IPS DF 6.9 (cell line): ENCODE measurements at places on chromosomes 7 and 10.
A peak's percentile ranks its signal among the peaks of the same experiment; 100 is the strongest.

- DNase-seq, result no peak
Measured at GRCh38 chr10:97180986-97181385, 4.8 kb downstream of the SLIT1 start.

- DNase-seq, result no peak
Measured at GRCh38 chr7:15607529-15608210, 45.9 kb upstream of the AGMO start.

GRCh38 chr10:112953174-112954159 lies 3.4 kb downstream of the TCF7L2 start:
- no peak for DNase-seq

GRCh38 chr7:23161482-23161881 lies 20.4 kb upstream of the NUP42 start:
- no peak for DNase-seq

DNA sequence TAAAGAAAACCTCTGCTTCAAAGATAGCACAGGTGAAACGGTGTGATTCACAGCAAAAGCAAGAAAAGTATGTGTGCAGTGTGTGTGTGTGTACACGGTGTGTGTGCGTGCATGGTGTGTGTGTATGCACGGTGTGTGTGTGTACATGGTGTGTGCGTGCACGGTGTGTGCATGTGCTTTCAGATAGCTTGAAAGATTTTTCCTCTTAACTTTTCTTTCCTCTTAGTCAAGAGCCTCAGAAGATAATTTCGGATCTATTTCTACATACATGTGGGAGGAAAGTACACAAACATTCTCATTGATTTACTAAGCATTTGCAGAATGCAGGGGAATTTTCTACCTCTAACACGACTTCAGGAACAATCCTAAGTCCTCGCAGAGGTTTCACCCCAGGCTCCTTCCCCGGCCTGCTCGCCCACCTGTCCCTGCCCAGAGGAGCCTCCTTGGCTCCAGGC lies 2.9 kb downstream of the FGFR2 start:
- DNase-seq, result no peak

GRCh38 chr10:131909929-131910328 lies 9.1 kb downstream of the PPP2R2D start:
- DNase-seq, result no peak

DNA sequence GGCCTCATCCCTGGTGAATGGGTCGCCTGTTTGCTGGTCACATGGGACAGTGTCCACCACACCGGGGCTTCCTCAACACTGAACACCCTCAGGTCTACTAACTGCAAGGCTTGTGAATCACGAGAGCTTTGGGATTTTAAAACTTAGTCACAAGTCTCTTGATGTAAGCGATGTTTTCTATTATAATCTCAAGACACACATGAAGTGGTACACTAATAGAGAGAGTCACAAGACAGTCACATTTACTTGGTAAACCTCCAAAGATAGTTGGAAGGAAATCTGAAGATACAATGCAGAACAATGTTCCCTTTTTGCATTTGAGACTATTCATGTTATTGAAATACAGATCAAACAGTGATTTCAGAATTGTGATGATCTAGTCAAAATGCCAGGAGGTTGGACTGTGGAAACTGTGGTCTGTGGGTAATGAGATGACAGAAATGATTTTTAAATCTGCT lies 233.1 kb upstream of the KLF6 start:
- no peak for DNase-seq

DNA sequence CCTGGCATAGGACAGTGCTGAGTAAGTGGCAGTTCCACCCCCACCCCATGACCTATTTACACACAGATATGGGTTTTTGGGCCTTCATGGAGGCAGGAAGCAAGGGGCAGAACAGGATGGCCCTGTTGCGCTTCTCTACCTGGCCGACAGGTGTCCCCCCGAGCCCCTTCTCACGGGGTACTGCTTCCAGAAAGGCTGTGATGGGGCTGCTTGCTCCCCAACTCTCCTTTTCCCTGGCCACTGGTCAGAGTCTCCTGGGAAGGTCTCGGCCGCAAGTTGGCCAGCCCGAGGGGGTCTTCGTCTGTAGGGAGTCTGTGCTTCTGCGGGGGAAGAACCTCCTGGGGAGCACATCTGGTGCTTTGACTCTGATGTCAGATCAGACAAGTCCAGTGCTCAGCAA lies 139.8 kb upstream of the TNS3 start:
- no peak for DNase-seq

DNA sequence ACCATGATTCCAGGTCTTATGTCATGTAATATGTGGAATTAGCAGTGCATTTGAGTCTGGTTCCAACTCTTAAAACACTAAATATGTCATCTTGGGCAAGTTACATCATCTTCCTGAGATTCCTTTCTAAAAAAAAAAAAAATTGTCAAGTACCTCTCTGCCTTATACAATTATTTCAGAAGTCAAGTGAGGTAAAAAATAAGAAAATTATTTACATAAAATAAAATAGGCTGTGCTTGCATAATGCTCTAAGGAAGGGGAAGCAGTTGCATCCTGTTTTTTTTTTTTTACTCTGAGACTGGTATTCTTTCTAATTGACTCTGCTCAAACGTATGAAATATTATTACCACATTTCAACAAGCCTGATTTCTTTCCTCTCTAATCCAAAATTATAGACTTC lies 55.1 kb upstream of the SEMA3A start:
- no peak for DNase-seq

- no peak for DNase-seq
Measured at GRCh38 chr10:116255886-116256751, 16.9 kb downstream of the GFRA1 start.

GRCh38 chr10:1644191-1644711 lies 93.1 kb downstream of the ADARB2 start:
- DNase-seq, result no peak

GRCh38 chr7:66356277-66356721 lies 151.2 kb downstream of the TPST1 start:
- DNase-seq, result no peak

- no peak for DNase-seq
Measured at GRCh38 chr10:4652111-4653010, 173.6 kb upstream of the AKR1E2 start.

DNA sequence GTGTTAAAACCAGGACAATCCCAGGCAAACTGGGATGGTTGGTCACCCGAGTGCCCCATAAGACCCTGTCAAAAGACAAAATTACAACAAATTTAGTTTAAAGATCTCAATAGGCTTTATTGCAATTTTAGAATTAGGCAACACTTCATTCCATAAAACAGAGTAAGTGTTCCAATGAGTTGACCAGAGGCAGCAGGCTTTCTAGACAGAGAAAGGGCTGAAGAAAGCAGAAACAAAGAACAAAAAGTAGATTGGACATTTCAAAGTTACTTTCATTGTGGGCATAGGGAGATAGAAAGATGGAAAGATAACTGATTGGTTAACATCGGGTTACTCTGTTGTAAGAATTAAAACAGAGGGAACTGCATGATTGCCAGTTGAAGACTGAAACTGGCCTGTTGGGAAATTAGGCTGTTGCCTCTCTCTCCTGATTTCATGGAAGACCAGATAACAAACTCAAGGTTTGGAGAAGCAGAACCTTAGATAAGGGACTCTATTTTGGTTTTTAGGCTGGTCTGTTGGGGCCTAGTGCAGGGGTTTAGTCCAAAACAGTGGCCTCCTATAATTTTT lies 36.3 kb downstream of the ENTPD1 start:
- DNase-seq, result no peak

DNA sequence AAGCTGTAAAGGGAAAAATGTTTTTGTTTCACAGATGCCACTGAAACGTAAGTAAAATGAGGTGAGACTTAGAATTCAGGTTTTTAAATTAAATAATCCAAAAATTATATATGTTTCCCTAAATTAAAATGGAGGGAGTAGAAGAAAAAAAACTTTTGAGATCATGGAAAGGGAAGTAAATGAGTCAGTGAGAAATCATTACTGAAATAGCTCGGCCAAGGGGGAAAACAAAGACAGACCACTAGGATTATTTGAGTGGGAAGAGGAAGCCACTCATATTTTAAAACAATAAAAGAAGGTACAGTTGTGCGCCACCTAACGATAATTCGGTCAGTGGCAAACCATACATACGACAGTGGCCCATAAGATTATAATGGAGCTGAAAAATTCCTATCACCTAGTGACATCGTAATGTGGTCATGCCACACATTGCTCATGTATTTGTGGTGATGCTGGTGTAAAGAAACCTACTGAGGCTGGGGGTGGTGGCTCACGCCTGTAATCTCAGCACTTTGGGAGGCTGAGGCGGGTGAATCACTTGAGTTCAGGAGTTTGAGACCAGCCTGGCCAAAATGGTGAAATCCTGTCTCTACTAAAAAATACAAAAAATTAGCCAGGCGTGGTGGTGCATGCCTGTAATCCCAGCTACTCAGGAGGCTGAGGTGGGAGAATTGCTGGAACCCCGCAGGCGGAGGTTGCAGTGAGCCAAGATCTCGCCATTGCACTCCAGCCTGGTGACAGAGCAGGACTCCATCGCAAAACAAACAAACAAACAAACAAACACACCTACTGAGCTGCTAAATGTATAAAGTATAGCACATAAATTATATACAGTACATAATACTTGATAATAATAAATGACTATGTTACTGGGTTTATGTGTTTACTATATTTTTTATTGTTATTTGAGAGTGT lies 64.7 kb downstream of the MKX start:
- DNase-seq, result no peak

DNA sequence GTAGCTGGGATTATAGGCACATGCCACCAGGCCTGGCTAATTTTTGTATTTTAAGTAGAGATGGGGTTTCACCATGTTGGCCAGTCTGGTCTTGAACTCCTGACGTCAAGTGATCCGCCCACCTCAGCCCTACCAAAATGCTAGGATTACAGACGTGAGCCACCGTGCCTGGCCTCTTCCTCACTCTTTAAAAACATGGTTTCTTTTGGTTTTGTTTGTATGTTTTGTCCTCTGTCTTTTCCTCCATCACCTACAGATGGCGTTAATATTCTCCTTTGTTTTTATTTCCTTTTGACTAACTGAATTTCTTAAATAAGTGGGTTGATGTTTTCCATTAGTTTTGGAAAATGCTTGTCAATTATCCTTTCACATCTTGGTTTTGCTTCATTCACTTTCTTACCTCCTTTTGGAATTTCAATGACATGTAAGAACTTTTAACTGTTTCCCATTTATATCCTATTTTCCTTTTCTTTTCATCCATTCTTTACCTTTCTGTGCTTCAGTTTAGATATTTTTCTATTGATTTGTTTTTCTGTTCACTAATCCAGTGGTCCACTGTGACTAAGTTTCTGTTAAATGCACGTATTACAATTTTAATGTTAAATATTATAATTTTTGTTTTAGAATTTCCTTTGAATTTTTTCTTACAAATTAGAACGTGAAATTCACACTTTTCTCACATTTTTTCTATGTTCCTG lies 104.1 kb downstream of the ZNF467 start:
- DNase-seq, result no peak

DNA sequence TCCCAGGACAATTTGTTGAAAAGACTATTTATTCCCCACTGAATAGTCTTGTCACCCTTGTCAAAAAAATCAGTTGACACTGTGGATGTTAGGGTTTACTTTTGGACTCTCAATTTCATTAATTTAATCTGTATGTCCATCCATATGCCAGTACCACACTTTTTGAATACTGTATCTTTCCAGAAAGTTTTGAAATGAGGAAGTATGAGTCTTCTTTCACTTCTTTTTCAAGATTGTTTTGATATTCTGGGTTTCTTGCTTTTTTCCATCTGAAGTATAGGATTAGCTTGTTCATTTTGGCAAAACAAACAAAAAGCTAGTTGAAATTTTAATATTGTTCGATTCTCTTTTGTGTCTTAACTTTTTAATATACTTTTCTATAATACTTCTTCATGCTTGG lies 21.7 kb downstream of the KLHDC10 start:
- no peak for DNase-seq

GRCh38 chr7:108525327-108525984 lies 479 bp downstream of the PNPLA8 start:
- peak; percentile 50 for DNase-seq

- no peak for DNase-seq
Measured at GRCh38 chr7:139943401-139943800, 114.3 kb downstream of the TBXAS1 start.

GRCh38 chr10:17064435-17064834 lies 65.2 kb downstream of the CUBN start:
- no peak for DNase-seq

- no peak for DNase-seq
Measured at GRCh38 chr7:44965937-44966730, 12.7 kb downstream of the MYO1G start.

GRCh38 chr10:101616415-101617101 lies 28.4 kb downstream of the DPCD start:
- no peak for DNase-seq

DNA sequence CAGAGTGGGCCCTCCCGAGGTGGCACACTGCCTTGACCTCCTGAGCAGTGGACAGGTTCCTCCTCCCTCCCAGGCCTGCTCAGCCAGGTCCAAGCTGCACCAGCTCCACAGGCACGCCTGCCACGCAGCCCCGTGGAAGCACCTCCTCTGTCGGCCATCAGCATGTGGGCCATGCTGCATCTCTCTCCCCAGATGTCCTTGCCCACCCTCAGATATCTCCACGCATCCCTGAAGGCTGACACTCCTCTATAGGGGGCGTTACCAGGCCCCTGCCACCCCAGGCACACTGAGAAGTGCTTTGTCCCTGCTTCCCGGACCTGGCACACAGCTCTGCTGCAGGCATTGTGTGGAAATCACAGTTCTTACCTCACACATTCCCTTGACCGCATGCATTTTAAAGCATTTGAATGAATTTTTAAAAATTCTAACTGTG lies 598.5 kb downstream of the SDK1 start:
- DNase-seq, result no peak

- DNase-seq, result no peak
Measured at GRCh38 chr7:146755585-146755984, 639.0 kb downstream of the CNTNAP2 start.

DNA sequence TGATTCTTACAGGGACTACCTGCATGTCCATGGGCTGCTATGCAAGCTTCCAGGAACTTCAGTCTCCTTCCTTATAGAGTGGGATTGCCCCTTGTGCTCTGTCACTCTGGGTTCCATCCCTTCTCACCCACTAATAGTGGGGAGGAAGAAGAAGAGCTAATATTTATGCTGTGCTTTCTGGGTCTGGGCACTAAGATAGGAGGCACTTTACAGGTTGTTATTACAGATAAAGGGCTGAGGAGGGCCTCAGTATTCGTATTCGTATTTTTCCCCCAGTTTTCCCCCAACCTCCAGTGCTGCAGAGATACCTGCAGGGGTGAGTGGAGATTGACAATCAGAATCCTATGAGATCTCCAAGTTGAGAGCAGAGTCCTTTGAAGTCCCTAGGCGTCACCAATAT lies 14.2 kb downstream of the HK1 start:
- DNase-seq, result no peak

DNA sequence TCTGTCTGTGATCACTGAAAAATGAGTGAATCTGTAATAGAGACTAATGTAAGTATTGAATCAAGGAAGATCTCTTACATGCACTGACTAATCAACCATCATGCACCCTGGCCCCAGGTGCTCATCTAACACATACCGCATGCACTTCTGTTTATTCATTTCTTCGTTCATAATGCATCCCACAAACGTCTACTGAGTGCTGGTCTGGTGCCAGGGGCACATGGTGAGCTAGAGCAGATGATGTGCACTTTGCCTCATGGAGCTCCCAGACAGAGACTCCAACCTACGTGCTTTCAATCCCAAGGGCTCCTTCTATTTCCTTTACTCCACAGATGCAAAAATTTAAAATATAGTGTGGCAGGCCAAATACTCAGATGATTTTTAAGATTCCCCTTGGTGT lies 10.7 kb downstream of the C10orf90 start:
- no peak for DNase-seq

- peak; percentile 1 for DNase-seq
Measured at GRCh38 chr10:17918187-17918903, 33.4 kb upstream of the SLC39A12 start.

GRCh38 chr7:45084336-45084735 lies 4.4 kb downstream of the NACAD start:
- no peak for DNase-seq
